Stimulated activated CD8-positive, alpha-beta memory T cell treated with anti-CD3 and anti-CD28 coated beads, Interleukin-7, amount 100 ng/mL, for 1 hour (primary cell): ENCODE measurements at places on chromosomes 2 and 18.

DNA sequence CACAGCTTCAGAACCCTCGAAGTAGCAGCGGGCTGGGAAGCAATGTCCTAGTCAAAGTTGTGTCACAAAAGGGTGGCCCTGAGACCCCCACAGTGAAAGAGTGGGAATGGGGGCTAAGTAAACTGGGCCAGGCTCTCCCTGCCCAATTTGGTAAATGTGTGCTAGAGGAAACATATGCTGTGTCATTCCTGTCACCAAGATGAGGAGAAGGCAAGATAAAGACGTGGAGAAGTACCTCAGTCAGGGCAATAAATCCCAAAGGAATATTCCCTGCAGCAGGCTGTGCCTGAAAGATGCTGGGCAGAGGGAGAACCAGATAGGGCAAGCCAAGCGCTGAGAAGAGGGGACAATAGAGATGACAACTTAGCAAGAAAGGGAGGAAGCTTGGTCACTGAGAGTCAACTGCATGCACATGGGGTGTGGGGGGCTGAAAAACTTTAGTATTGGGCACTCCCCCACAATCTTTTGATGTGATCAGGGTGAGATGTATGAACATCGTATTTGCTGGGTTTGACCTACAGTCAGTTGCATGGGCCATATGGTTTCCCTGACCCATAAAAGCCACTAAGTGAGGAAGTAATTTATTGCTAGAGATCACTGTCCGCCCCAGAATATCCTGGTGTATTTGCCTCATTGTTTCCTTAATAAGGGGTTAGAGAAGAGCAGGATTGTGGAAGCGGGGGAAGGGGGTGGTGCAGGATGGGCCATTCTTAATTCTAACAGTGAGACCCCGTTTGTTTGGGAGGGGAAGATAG is 49.9 kb upstream of the CXCR4 start:
- DNase-seq = no peak

GRCh38 chr18:54416436-54416835 is 58.7 kb downstream of the C18orf54 start:
- DNase-seq = no peak

DNA sequence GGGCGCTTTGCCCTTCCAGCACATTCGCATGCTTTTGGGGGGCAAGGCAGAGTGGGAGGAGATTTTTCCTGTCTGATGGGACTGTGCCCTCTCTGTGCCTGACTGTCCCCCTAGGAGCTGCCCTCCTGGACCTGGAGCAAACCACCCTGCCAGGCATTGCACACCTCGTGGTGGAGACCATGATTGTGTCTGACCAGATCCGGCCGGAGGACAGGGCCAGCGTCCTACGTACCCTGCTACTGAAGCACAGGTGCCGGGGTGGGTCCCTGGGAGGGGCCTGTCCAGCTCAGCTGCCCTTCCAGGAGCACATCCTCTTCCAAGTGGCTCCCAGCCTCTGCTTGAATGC is 5.3 kb downstream of the SLC4A3 start:
- DNase-seq = no peak

DNA sequence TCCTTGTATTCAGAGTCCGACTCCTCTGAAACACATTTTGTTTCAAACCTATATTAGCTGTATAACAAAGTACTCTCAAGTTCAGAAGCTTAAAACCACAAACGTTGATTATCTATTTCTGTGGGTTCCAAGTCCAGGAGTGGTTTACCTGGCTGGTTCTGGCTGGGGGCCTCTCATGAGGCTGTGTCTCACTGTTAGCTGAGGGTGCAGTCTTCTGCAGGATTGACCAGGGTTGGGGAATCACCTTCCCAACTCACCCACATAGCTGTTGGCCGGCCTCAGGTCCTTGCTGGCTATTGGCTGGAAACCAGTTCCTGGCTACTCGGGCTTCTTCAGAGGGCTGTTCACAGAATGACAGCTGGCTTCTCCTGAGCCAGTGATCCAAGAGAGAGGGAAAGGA is 18.0 kb upstream of the ATIC start:
- no peak for DNase-seq

- DNase-seq = no peak
These were observed 32.1 kb downstream of the ZFP36L2 start for GRCh38 chr2:43194121-43194869.

- no peak for DNase-seq
These were observed at the start of gene HOXD12 for GRCh38 chr2:176099728-176100546. HOXD12 (plus strand) TSS chr2:176099795; CDS start chr2:176099802, 7 bp downstream.

GRCh38 chr2:61327173-61327572 is 143.7 kb downstream of the USP34 start:
- no peak for DNase-seq

DNA sequence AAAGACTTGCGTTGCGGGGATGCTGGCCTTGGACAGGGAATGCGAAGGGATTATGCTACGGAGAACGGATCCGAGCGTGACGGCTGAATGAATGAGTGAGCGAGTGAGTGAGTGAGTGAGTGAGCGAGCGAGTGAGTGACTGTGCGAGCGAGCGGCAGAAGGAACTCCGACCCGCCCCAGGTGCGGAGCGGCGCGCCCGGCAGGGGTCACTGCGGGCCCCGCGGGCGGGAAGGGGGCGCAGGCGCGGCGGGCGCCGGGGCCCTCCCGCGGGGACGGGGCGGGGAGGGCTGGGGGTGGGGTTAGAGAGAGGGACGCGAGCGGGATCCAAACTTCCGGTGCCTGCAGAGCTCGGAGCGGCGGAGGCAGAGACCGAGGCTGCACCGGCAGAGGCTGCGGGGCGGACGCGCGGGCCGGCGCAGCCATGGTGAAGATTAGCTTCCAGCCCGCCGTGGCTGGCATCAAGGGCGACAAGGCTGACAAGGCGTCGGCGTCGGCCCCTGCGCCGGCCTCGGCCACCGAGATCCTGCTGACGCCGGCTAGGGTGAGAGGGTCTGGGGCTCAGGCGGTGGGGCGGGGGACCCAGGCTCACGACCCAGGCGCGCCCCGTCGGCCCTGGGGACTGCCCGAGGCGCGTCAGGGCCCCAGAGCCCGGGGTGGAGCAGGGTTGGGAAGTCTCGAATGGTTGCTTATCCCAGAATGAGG is at the start of gene ITM2C:
ITM2C (plus strand) TSS at position 338 of the 702 bp plus-strand sequence; CDS start at position 422, 84 bp downstream.
- peak; percentile 44 for DNase-seq

DNA sequence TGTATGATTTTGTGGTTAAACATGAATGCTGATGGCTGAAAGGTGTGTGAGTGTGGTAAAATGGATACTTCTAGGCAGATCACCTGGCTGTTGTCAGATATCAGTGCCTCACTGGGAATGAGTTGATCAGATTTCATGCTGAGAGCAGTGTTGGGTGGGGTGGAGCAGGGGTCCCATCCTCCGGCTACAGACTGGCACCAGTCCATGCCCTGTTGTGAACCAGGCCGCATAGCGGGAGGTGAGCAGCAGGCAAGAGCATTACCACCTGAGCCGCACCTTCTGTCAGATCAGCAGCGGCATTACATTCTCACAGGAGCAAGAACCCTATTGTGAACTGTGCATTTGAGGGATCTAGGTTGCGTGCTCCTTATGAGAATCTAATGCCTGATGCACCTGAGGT is 78.7 kb downstream of the GLI2 start:
- DNase-seq = no peak

DNA sequence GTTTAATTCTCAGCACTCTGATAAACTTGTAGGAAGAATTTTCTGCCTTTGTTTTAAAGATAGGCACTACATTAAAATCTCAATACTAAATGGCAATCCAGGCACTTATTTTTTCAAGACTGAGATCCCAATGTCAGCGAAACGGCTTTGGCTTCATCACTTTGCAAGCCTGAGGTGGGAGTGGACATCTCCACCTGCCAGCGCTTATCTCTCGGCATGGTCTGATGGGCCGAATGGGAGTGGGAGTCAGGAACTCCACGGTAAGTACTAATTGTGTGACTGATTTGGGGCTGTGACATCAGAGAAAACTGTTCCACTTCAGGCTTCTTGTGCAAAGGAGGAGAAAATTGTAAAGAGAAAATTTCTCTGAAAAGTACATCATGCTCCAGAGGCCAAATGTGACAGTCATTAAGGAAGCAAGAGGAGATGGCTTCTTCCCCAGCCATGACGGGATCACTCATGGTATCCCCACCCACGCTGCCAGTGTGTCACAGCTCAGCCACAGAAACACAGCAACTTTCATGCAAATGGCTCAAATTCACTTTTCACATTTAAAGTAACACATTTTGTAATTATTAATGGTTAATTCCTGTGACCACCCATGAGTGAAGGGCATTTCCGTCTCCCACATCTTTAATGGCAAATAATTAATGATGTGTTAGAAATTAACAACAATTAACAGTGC is 385.5 kb upstream of the HNRNPA3 start:
- no peak for DNase-seq

- no peak for DNase-seq
These were observed 19.9 kb downstream of the CD8A start for GRCh38 chr2:86770816-86771301.

DNA sequence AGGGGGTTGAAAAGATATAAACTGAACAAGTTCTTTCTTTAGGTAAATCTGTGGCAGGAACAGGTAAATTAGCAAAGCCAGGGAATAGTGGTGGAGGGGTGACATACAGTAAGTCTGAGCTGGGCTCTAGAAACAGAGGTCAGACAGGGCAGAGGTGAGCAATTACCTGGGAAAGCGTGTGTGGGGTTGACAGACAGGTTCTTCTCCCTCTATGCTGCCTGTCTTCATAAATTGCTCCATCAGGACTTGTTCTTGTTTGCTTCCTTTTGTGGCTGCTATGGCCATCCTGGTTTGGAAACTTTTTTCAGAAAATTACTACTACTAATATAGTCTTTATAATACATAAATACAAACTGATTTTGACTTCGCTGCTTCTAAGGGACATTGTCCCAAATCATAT is 3.4 kb upstream of the ANKRD12 start:
- no peak for DNase-seq

- no peak for DNase-seq
These were observed 370.2 kb downstream of the METTL4 start for GRCh38 chr18:2201036-2201600.

DNA sequence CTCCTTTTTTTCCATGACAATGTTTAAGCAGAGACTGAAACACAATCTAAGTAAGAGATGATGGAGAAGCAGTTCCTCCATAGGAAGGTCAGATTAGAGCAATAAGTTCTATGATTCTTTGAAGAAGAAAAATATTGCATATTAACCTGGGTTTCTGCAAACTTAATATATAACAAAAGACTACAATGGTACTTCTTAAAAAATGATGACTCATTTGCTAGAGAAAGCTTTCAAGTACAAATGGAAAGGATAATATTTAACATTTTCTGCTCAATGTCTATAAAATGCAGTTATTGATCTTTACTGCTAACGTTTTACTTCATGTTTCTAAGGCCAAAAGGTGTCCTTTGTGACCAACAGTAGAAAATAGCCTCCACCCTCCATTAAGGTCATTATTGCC is 158.6 kb downstream of the DOCK10 start:
- no peak for DNase-seq

- no peak for DNase-seq
These were observed 6.4 kb upstream of the PROC start for GRCh38 chr2:127411653-127412369.
